Lung (tissue), 17 donors: ENCODE measurements at places on chromosomes 5 and 9. TPM values are rescaled to one million over a fixed set of nuclear protein-coding genes. Genes with fewer than 3 reads are reported as not detected.

SYNPO gene
- total RNA-seq, result 111 TPM

CMBL gene
- 14.6 TPM for total RNA-seq

PLEKHG4B gene
- total RNA-seq, result 4.7 TPM

SLC27A6 gene
- total RNA-seq, result 3.4 TPM

TRIM36 gene
- total RNA-seq, result 6.2 TPM
